Daoy (cell line): ENCODE measurements at places on chromosomes 12 and 14.

DNA sequence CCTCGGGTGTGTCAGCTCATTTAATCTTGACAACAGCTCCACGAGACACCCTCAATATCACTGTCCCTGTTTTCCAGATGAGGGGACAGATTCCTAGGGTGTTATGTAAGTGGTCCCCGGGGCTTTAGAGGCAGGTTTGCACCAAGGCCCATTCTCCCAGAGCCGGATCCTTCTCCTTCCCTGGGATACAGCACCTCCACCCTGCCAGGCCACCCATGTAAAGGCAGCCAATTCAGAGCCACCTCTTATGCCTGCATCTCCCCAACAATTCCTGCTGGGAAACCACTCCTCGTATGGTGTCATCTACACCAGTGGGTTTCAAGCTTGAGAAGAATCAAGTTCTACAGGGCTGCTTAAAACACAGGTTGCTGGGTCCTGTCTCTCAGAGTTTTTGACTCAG is 4.1 kb upstream of the CYP46A1 start:
- DNase-seq, result no peak

DNA sequence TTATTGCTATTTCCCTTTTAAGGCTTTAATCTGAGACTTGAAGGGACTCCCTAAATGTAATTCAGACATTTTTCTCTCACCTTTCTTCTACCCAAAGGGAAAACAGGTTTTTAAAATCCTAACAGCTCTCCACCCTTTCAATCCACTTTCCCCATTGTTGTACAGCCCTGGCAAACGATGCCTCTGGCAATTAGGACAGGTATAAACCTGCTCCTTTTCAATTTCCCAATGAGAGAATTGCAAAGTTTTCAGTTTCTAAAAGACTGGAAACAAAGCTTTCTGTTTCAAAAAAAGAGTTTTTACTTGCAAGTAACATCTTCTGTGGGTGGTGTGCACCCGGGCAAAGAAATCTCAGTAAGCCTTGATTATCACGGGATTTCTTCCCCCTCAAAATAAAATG is 131.2 kb downstream of the HMGA2 start:
- DNase-seq, result no peak

DNA sequence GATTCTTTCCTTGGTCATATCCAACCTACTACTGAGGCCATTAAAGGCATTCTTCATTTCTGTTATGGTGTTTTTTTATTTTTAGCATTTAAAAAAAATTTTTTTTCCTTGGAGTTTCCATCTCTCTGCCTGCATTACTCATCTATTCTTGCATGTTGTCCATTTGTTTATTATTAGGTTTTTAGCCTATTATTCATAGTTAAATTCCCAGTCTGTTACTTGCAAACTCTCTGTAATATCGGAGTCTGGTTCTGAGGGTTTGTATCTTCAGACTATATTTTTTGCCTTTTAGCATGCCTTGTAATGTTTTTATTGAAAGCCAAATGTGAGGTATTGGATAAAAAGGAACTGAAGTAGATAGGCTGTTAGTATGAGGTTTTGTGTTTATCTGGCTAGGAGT is 284.3 kb downstream of the FUT8 start:
- DNase-seq, result no peak

GRCh38 chr14:79091381-79091963 is 921.3 kb downstream of the NRXN3 start:
- no peak for DNase-seq

DNA sequence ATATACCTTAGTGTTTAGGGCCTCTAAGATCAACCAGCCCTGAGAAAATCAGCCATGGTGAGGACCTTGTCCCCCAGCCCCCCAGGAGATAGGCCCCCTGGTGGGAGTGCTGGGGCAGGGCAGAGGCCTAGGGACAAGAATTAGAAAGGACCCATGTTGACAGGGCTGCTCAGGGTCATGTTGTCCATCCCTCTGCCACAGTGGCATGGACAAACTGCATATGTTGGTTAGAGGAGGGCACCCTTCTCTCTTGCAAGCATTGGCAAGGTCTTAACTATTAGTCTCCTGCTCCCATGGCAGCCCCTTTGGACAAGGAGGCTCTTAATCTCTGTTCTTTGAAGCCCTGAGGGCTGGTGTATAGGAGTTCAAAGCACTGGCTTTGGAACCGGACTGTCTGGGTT is 755 bp upstream of the PTPN6 start:
- no peak for DNase-seq

GRCh38 chr14:94575730-94576585 is 5.3 kb upstream of the SERPINA5 start:
- DNase-seq, result peak; percentile 61

DNA sequence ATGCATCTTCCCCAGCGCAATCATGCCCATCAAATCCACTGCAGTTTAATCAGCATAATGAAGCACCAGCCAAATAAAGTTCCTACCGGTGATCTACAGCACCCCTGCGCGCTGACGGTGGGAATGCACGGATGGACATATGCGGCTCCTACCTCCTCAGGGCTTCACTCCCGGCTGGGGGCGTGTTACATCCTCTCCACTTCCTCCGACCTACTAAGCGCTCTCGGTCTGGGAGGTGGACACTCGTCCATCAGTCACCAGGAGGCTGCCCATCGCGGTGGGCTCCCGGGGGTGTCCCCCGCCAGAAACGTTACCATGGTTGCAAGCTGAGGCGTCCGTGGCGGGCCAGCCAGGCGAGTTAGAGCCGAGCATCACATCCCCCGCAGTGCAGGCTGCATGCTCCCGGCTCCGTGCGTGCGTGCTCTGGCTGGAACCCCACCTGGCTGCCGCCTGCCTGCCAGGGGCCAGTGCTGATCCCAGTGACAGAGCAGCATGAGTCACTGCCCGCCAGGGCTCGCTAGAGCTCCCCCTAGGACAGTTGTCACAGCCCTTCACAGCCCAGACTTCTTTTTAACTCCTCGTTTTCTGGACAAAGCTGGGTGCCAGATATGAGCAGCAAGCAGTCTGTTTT is 73.0 kb downstream of the CIT start:
- peak; percentile 70 for DNase-seq

DNA sequence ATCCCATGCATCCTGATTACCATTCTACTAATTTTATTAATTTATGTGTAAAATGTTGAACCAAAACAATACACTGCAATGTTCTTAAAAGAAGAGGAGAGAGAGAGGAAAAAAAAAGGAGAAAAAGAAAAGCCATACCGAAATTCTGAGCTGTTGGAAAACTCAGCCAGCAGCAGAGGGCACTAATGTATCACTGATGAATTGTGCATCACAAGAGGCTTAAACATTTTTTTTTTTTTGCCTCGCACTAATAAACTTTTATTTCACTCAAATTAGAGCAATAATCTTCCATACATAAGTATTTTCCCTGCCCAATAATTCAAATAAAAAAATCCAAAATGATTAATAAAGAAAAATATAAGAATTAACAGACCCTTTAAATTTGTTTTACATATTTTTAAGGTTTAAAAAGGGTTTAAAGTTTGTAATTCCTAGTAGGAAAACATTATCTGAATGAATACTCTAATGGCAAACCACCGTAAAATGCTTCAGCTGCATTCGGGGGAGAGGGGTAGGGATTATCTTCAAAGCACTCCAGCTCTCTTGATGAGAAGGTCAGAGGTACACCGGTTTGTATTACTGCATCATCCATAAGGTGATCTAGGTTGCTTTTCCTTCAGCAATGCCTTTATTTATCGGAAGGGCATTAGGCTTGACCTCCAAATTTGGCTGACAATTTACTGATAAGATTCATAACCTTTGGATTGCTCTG is 41.9 kb downstream of the ATP23 start:
- peak; percentile 60 for DNase-seq

DNA sequence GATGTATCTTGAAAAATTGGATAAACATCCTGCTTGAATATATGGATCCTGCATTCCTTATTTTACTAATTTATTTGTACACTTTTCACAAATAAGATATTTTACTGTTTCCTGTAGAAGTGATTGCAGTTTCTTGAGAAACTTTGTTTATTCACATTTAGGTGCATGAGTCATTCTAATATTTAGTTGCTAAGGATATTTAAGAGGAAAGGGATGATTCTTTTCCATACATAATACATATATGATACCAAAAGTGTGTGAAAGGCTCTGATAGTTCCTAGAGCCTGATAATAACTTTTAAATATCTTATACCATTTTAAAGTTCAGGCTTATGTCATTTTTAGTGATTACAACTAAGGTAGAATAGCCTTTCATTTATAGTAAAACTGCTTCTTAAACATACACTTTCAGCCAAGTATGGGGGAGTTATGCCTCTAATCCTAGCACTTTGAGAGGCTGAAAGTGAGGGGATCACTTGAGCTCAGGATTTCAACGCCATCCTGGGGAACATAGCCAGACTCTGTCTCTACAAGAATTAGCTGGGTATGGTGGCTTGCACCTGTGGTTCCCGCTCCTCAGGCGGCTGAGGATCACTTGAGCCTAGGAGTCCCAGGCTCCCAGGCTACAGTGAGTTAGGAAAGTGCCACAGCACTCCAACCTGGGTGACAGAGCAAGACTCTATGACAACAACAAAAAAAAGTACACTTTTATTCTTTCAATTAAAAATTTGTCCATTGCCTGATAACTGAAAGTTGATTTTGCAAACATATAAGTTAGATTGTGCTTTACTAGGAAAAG is 262.6 kb upstream of the LRIG3 start:
- DNase-seq, result no peak

- no peak for DNase-seq
Observed at GRCh38 chr12:177336-177979, 36.5 kb downstream of the SLC6A12 start.

DNA sequence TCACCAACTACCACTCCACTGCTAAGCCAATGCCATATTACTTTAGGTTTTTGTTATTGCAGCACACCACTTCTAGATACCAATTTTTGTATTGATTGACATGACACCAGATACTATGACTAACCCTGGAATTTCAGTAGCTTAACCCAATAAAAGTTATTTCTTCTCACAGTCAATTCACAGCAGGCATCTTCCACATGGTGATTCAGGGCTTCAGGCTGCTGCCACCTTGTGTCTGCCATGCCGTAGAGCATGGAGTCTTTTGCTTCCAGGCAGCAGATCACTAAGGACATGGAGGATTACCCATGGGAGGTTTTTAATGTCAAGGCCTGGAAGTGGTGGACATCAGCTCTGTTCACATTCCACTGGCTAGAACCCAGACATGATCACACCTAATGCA is 56.4 kb upstream of the LTA4H start:
- peak; percentile 17 for DNase-seq

- no peak for DNase-seq
Observed at GRCh38 chr12:24814379-24815113, 134.4 kb downstream of the BCAT1 start.

GRCh38 chr12:99137124-99137855 is 492.2 kb downstream of the APAF1 start:
- DNase-seq, result no peak

GRCh38 chr12:1870086-1870485 is 48.4 kb downstream of the CACNA2D4 start:
- DNase-seq, result no peak

DNA sequence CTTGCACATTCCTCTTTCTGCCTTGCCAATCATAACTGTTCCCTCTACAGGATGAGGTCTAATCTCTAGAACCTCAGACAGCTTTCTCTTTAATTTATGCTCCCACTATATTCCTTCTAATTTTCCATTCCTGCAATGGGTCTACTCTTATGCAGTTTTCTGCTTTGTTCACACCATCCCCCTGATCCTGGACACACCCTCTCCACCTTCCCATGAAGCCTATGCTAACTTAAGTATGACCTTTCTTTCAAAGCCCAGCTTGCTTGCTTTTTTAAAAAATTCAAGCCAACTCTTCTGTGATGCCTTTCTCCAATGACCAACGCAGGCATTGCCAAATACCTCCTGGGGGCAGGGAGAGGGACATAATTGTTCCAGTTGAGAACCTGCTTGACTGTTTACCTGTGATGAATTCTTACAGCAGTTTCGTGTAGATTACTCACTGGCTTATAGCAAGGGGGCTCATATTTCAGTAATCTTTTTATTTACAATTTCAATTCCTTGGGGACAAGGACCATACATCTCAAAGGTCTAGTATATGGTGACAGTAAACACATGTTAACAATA is 7.8 kb downstream of the SLC38A1 start:
- DNase-seq, result no peak
